Femur (tissue), 1 donor: ENCODE measurements at places on chromosomes 6 and 20.

DNA sequence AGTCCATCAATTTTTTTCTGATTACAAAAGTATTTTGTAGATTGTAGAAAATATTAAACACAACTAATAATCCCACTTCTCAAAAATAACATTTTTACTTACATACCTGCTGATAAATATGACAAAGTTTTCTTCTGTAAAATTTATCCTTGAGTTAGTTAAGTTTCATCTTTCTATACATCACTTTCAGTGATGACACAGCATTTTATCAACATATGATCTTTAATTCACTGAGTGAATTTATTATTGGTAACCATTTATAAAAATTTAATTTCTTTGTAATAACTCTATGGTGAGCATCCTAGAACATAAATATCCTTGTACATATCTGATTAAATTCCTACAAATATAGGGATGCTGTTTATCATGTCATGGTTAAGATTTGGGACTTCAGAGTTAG lies 385.0 kb upstream of the SLC35B3 start:
- no peak for DNase-seq

DNA sequence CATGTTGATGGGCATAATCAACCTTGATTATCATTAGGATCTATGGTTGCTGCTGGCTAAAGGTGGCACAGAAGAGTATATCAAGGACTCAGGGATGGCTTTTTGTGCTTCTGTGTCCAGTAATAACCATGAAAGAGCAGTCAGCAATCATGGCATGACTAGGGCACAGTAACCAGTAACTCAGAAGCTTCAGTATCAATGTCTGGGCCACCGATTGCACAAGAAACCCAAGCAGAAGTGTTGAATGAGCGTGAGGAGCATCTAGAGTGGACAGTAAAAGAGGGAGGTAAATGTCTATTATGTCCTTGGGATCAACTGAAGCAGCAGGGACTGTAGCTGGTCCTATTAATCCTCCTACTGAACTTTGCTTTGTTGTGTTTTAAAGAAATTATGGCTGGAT lies 81.5 kb upstream of the F13A1 start:
- DNase-seq, result no peak

DNA sequence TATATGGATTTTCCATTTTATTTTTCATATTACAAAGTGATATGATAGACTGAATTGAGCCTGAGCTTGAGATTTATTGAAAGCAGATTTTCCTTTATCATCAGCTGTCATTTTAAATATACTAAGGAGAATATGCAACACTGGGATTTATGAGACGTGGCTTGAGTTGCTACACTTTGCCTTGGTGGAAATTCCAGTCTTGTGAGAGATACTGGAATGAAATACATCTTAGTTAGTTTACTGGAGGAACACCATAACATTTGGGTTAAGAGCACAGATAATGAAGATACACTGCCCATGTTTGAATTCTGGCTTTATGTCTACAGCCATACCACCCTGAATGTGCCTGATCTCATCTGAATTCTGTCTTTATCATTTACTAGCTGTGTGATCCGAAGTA lies 86.5 kb upstream of the IFNGR1 start:
- DNase-seq, result no peak

DNA sequence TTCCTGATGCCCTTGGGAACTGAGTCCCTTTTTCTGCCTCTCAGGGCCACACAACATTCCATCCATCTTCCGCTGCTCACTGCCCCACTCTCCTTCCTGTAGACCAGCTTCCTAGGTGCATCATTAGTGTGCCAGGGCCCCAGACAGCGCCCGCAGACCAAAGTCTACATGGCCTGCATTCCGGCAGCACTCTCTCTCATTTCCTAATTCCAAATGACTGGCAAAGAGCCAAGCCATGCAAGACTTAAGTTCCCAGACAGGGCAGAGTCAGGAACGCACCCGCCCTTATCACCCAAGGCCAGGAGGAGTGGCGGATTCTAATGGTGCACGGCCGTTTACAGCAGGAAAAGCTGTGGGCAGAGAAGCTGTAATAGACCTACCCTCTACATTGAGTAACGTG lies 159.8 kb upstream of the ARID1B start:
- no peak for DNase-seq

DNA sequence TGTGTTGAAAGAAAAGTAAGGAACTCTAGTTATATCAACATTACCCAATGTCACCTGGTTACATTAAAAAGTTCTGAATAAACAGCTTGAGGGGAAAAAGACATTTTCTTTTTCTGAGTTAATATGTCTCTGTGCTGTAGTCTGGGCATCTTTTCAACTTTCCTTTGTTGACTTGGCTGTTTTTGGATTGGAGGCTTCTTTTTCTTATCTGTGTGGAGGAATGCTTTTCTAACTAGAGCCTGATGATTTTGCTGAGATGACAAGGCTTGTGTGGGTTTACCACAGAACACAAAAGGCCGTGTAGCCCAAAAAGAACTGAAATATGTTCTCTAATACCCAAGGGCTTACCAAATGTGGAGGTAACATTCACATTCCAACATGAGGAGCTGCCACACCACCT lies 161.8 kb downstream of the KCNQ5 start:
- no peak for DNase-seq

DNA sequence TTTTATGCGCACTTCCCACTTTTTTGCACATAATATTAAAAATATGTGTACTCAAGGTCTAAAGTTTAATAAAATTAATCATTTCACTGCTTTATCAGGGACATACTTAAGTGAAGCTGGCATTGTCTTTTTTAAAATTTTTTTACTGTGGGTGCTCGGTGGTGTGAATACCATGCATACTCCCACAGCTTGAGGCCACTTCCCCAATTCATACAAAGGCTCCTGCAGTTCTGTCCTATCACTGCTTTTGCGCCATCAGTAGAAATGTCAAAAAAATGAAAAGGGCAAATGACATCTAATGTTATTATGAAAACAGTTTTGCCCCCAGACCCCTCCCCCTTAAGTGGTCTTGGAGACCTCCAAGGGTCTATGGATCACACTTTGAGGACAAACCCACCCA lies 464.1 kb upstream of the ARID1B start:
- no peak for DNase-seq

GRCh38 chr6:106360989-106361430 lies 493 bp downstream of the CRYBG1 start:
- DNase-seq, result peak; percentile 18

- no peak for DNase-seq
Measured at GRCh38 chr6:86152546-86152945, 509.9 kb upstream of the SYNCRIP start.

DNA sequence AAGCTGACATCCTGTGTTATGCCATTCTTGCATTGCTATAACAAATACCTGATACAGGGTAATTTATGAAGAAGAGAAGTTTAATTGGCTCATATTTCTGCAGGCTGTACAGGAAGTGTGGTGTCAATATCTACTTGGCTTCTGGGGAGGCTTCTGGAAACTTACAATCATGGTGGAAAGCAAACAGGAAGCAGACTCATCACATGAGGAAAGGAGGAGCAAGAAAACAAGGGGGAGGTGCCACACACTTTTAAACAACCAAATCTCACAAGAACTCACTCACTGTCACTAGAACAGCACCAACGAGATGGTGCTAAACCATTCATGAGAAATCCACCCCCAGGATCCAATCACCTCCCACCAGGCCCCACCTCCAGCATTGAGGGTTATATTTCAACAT lies 143.1 kb upstream of the GGTLC1 start:
- DNase-seq, result no peak

DNA sequence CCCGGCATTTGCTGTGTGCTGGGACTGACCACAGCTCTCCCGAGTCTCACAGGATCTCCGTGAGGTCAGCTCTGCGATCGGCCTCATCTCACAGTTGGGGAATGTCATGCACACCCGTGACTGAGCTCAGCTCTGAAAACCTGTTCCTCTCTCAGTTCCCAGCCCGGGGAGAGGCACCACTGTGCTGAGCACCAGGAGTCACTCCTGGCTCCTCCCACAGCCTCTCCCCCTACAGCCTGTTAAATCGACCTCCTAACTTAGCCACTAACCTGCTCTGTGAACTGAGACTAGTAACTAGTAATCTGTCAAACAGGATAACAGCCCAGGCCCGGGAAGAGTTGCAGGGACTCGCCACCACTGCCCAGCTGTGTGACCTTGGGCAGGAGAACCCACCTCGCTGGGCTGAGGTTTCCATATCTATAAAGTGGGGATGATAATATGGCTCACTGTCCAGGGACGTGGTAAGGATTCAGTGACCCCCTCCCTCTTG lies 20.1 kb upstream of the NOL4L start:
- DNase-seq, result no peak

DNA sequence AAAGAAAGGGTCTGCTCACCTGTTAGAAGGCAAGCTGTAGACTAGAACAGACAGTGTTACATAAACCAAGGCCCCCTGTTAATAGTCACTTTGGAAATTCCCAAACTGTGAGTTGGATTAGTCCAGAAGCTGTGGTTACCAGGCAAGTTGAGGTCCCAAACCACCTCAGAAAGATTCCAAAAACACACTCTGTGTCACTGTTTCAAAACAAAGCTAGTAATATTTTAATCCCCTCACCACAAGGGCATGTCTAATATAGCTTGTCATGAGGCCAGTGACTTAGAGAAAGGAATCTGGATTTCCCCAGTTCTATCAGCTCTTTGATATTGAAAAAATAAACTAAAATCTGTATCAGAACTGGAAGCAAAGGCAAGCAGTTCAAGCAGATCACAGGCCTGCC lies 244.6 kb downstream of the HAO1 start:
- DNase-seq, result no peak

- DNase-seq, result no peak
Measured at GRCh38 chr6:161463071-161463470, 189.2 kb upstream of the AGPAT4 start.

DNA sequence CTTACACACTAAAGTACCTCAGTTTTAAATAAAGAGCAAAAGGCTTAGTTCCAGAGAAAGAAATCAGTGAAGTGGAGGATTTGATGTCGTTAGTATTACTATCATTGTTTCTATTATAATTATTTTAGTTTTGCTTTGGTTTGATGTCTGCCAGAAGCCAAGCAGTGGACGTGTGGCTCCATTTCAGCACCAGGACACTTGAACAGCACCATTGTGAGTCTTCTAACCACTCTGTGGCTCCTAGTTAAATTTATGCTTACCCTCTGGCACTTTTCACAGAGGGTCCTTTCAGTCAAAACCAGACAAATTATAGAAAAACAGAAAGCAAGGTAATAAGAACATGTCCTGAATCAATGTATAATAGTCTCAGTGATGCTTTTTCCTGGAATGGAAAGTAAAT lies 3.4 kb downstream of the COL9A1 start:
- DNase-seq, result peak; percentile 38

- no peak for DNase-seq
Measured at GRCh38 chr6:36443471-36444428, 950 bp downstream of the KCTD20 start.

DNA sequence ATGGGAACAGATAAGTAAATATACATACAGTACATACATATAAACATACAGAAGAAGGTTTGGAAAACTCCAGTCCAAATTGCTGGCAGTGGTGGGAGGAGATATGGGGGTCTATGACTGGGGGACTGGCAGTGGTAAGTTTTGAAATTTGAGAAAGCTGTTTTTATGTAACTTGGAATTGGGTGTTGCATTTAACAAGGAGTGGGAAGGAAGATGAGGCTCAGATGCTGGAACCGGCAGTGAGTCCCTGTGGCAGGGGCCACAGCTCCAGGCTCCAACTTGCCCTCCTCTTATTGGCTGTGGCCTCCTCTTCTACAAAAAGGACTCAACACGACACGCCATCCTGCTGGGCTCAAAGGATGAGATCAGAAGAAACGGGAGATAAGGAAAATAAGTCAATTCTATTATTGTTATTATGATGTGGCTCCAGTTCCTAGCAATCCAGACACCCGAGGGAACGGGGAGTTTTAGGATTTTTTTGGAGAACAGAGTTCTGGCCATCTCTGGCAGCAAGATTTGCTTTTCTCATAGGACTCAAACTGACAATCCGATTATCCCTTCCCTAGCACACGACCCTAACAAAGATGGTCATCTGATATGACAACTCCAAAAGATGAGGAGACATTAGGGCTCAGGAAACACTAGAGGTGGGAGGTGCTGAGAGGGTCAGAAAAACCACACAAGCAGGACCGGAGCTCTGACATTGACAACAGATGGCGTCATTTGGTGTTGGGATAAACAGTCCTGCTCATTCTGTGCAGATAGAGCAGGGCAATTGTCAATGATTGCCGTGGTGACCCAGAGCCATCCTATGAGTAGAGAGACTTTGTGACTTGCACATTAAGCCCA lies 6.0 kb upstream of the TGM2 start:
- DNase-seq, result no peak
